ENCODE measurements at places on chromosomes 5 and 9. TPM values are rescaled to one million over a fixed set of nuclear protein-coding genes. Genes with fewer than 3 reads are reported as not detected.

DNA sequence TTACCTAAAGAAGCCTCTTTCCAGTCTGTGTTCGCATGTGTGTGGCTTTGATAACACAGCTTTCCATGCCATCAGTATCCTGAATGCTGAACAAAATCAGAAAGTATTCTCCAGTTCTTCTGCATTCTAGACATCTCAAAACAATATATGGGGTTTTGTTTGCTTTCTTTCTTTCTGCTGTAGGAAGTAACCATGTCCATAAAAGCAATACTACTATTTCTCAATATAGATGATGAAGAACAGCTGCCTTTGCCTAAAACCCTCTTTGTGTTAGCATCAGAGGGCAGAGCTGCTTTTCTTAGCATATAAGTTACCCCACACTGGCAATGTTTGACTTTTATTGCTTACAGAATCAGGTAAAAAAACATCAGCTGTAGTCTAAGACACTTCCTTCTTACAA, 963.6 kb downstream of the CDH12 start:
- DNase-seq, result no peak

- DNase-seq, result no peak
Observed at GRCh38 chr9:114884787-114885452, 45.5 kb downstream of the TNFSF8 start.

DNA sequence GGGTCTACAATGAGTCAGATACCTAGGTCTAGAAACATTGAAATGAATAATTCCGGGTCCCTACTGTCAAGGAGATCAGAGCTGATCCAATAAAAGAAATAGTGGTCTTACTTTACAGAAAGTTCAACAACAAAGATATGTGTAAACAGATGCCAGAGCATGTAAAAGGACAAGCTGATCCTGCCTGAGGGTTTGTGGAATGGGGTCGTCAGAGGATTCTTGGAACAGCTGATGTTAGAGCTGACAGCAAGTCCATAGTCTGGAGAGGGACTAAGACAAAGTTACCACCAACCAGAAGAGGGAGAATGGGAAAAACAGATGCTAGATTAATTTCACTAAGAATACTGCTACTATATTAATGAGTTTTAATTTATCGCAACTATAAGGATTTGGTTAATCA, 71.5 kb downstream of the FREM1 start:
- DNase-seq, result no peak

- DNase-seq, result no peak
Observed at GRCh38 chr9:14497476-14497875, 183.5 kb upstream of the NFIB start.

DNA sequence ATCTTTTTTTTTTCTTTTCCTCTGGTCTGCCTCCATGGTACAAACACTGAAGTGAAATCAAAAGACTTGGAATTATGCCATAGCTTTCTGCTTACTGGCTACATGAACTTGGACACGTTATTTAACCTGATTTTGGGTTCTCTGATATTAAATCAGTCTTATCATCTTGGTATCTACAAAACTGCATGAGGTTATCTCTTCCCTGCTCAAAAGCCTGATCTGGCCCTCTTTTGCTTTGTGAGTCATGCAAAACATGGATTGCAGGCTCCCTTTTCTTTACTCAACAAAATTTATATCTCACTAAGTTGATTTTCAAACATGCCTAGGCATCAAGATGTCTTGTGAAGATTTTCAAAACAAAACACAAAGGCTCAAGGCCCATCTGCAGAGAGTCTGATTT, 45.9 kb upstream of the FST start:
- DNase-seq, result no peak

DNA sequence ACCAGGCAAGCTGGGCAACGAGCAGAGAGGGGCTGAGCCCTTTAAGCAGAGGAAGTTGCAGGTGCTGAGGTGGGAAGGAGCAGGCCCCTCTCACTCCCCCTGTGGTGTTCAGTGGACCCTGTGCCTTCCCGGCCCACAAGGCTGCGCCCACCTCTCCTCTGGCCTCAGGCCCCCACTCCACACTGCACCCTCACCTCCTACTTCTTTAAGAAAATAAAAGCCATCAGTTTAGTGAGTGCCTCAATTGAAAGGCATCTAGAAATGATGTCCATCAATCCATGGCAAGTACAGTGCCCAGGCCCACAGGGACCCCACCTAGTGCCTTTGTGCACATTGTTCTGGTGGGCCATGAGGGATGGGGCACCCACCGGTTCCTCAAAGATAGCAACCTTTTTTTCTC, 158.0 kb downstream of the PAX5 start:
- DNase-seq, result no peak

DNA sequence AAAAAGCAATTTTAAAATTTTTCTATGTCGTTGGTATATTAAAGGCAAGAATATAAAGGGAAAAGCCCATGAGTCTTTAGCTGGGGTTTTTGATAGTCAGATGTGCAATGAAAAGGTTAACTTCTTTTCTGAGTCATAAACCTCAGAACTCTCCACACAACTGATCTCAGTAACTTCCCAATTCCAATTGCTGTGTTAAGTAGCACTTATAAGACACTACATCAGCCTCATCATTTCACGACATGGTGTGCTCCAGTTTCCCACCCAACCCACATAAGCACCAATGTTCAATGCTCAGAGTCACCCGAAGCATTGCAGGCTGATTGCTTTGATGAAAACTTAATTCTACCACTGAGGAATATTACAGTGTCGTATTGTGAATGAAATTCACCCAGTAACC, 155.8 kb downstream of the TSSK1B start:
- DNase-seq, result no peak

- no peak for DNase-seq
Observed at GRCh38 chr5:61559146-61559545, 227.1 kb downstream of the ZSWIM6 start.

- no peak for DNase-seq
Observed at GRCh38 chr9:30977965-30978364, 1406.5 kb upstream of the ACO1 start.

DNA sequence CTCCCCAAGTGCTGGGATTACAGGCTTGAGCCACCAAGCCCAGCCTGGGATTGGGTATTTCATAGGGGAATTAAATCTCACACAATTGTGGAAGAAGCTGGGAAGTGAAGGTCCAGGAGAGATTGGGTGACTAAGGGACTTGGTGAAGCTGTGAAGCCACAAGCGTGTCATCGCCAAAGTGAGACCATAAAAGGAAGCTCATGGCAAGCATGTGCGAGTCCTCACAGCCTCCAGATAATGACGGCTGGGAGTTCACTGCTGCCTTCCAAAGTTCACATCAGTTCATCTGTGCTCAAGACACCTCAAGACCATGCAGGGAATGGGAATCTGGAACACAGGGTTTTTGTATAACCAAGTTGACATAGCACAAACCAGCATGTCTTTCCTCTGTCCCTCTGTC, 210.6 kb downstream of the MARCHF11 start:
- no peak for DNase-seq

GRCh38 chr9:111195766-111196165, 134.3 kb downstream of the OR2K2 start:
- no peak for DNase-seq

DNA sequence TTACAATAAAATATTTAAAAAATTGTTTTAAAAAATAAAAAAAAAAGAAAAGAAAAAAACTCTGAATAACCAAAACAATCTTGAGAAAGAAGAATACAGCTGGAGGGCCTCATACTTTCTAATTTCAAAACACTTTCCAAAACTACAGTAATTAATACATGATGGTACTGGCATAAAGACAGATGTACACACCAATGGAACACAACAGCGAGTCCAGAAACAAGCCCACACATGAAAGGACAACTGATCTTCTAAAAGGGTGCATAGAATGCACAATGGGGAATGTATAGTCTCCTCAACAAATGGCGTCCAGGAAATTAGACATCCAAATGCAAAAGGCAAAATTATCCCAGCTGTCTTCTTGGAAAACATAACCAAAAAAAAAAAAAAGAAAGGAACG, 99.6 kb downstream of the LURAP1L start:
- DNase-seq, result no peak

DNA sequence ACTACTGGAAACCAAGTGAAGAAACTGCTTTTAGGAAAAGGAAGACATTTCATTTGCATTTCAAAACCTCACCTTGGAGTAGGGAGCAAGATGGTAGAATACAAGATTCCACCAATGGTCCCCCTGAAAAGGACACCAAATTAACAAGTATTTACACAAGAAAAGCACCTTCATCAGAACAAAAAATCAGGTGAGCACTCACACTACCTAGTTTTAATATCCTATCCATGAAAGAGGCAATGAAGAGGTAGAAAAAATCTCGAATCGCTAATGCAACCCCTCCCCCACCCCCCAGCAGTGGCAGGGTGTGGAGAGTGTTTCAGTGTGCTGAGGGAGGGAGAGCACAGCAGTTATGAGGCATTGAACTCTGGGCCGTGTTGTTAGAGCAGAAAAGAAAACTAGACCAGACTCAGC, 1397.0 kb upstream of the C9orf72 start:
- no peak for DNase-seq

- DNase-seq, result no peak
Observed at GRCh38 chr5:145855763-145856267, 17.0 kb downstream of the GRXCR2 start.

DNA sequence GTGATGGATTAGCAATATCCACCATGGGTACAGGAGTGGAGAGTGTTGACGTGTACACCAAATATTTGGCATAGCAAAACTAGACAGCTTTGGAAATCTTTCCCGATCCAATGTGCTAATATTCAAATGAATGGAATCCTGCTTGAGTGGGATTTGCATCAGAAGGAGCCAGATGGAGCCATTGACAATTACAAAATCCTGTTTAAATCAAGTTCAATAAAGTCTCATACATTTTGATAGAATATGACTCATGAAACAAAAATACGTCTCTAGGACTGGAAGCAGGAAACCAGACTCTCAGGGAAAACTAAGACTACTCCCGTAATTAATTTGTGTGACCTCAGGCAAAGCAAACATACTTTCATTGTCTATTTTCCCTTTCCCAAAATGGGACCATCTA, 13.0 kb downstream of the TNC start:
- DNase-seq, result peak; percentile 51

DNA sequence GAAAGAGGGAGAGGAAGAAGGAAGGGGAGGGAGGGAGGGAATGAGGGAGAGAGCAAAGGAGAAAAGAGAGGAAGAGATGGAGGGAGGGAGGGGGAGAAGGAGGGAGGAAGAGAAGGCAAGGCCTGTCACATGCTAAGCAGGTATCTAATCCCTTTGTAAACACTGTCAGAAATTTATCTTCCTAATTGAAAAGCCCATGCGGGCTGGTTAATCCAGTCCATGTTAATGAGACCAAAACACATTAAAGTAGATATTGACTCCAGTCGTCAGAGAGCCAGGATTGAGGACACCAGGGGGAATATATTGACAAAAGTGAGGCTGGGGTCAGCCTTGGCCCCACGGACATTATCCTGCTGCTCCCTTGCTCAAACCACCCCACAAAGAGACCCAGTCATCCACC, 37.4 kb upstream of the ALDH1B1 start:
- no peak for DNase-seq

- no peak for DNase-seq
Observed at GRCh38 chr9:124478354-124478753, 28.1 kb downstream of the ADGRD2 start.

GRCh38 chr5:3602785-3603502, 7.3 kb downstream of the IRX1 start:
- DNase-seq, result no peak

DNA sequence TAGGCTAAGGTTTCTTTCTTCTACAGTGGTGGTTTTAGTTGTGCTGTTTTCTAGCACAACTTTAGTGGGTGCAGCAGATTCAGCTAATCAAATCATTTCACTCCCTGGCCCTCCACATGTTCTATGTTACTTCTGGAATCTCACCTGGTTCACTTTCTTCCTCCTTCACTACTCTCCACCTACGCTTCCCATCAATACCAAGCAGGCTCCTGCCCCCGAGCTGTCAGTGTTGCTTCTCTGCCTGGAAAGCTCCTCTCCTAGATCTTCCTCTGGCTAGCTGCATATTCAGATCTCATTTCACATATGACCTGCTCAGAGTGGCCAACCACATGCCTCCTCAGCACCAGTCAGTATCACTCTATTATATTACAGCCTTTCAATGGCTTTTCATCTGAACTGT, 19.6 kb upstream of the GABRB2 start:
- DNase-seq, result no peak

Gene CCDC192
- not detected for polyA plus RNA-seq

Gene KIF20A
- polyA plus RNA-seq, result 54.5 TPM

Gene FOXD4L4
- polyA plus RNA-seq, result not detected

Gene FBP2
- polyA plus RNA-seq, result not detected

Gene SLC36A2
- not detected for polyA plus RNA-seq

Gene SLC6A3
- polyA plus RNA-seq, result not detected
